Bronchial epithelial cell (primary cell): ENCODE measurements at places on chromosomes 11 and 22.
A peak's percentile ranks its signal among the peaks of the same experiment; 100 is the strongest.

DNA sequence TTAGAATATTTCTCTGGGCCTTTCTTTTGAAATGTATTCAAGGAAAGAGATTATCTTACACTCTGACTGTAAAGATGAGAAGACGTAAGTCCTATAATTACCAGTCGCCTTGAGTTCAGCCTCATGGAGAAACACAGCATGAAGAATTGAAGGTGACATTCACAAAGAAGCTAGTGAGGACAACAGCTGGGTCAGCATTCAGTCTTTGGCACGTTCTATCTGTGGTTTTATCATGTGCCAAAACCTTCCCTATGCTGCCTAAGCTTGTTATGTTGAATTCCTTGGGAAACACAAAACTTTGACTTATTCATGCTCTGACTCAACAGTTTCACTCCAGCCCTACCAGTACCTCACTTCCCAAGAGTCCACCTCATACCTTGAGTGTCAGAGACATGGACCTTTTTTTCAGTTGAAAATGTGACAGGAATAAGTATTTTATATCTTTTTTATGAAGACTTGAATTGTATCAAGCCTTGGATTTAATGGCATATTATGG, 198.8 kb upstream of the KIRREL3 start:
- DNase-seq, result peak; percentile 22

DNA sequence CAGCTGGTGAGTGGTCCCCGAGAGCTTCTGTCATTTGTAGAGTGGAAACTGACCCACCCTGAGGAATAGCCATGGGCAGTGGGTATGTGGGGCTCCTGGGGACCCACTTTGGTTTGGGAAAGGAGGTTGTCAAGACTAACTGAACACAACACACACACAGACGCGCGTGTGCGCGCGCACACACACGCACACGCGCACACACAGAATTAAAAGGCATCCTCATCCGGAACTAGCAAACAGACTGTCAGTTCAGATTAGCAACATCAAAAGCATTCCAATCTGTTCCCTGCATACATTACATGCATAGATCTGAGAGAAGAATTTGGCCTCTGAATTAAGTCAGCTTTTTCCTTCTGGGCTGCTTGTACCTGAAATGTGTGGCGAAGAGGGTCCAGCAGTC, 284.7 kb downstream of the ST3GAL4 start:
- no peak for DNase-seq

- peak; percentile 12 for DNase-seq
Measured at GRCh38 chr11:47714554-47715081, 551 bp downstream of the AGBL2 start.

DNA sequence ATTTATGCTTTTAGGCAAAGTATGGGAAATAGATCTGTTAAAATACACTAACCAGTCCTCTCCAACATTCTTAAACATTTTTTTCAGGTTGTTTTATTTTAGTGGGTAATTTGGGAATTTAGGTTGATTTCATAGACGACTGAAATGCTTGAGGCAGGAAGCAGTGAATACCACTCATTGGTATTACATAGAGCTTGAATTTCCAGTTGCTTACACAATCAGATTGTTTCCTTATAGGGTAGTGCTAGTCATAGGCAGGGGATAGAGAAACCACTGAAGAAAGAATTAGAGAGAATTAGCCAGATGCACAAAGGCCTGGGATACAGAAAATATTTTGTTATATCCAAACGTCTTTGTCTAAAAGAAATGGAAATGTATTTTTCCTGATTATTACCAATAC, 23.9 kb upstream of the LYVE1 start:
- DNase-seq, result peak; percentile 96

DNA sequence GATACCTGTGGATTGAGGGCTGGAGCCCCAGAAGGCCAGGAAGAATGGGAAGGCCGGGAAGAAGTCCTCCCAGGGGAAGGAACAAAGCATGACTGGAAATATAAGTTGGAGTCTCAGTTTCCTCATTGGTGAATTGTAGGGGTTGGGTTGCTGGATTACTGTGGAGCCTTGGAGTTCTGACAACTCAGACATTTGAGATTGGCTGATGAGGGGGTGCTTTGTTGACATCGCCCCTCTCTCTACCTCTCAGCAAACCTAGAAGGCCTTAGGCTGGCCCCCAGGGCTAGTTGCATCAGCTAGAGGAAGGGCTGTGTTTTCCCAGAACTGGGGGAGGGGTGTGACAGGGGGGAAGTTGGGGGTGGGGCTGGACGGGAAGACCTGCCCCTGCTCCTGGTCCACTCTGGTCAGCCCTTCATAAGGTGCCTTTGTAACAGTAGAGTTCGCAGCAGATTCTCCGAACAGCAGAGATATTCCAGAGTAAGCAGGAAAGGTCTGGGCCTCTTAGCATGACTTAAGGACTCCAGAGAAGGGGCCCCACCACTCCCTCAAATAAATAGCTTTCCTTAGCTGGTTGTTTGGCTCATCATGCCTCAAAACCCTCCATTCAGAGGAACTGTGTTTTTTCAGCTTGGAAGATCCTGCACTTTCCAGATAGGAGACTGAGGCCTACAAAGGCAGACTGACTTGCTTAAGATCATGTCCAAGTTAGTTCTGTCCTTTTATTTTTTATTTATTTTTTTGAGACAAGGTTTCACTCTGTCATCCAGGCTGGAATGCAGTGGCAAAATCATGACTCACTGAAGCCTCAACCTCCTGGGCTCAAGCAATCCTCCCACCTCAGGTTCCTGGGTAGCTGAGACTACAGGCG, 12.5 kb upstream of the THRSP start:
- peak; percentile 85 for DNase-seq
